ENCODE measurements at places on chromosomes 12 and 14.

- no peak for DNase-seq
These were observed 4.1 kb downstream of the SERPINA12 start for GRCh38 chr14:94505206-94505605.

GRCh38 chr12:113673458-113674238 is 202.0 kb upstream of the LHX5 start:
- no peak for DNase-seq

DNA sequence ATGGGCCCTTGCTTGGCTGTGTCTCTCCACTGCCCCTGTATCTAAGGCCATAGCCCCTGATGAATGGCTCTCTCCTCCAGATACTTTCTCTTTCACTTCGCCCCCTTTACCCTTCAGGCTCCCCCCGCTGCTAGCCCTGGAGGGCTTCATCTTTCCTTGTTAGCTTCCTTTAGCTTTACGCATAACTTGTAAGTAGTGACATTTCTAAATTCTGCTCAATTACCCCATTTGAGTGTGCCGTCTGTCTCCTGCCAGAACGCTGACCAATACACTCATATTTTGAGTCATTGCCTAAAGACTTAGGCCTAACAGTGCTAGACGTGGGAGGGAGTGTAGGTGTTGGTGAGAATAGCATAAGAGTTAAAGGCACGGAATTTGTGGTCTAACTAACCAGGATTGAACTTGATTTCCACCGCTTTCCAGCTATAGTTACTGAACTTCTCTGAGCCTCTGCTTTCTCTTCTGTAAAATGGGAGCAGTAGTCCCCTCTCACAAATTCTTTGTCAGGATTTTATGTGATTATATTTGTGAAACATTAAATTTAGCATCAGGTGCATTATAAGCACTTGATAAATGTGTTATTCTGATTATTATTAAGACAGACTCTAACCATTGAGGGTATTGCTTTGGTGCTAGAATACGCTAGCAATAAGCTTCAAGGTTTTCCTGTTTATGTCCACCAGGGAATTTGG is 129.3 kb downstream of the ZFP36L1 start:
- DNase-seq = no peak

GRCh38 chr14:24135834-24136683 is at the start of gene PSME1:
Gene PSME1 (plus strand): TSS chr14:24136194. CDS start chr14:24136263, 69 bp downstream.
- DNase-seq = peak; percentile 86

DNA sequence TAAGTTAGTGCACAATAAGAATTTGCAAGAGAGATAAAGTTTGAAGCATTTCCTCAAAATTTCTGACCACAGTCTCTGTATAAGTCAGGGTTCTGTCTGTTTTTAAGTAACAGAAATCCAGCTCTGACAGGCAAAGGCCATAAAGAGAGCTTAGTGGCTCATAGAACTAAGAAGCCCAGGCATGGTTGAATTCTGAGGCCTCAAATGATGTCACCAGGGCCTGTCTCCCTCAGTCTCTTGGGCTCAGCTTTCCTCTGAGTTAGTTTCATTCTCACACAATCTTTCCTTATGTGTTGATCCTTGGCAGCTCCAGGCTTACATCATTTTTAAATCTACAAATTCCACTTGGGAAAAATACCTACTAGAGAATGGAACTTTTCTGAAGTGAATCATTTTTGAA is 173.4 kb upstream of the ATP2B1 start:
- DNase-seq = no peak

DNA sequence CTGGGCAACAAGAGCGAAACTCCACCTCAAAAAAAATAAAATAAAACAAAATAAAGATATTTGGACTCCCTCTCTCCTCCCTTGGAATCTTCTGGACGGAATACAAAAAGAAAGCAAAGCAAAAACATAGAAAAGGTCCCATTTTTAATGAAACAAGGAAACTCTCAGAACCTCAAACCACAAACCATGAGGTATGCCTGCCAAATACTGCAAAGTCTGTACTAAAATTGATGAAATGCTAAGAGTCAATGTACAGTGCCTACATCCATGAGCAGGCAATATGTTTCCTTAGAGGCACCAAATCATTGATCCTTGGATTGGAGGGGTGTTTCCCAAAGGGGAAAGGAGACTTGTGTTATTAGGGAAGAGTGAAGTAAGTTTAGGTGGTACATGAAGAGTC is 8.2 kb upstream of the RPS6KA5 start:
- DNase-seq = no peak

DNA sequence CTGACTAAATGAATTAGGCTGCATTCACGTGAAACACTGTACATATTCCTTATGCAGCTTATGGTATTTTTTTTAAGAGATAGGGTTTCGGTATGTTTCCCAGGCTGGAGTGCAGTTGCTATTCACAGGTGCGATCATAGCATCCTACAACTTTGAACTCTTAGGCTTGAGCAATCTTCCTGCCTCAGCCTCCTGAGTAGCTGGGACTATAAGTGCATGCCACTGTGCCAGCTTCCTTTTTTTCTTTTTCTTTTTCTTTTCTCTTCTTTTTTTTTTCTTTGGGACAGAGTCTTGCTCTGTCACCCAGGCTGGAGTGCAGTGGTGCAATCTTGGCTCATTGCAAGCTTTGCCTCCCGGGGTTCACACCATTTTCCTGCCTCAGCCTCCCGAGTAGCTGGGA is 35.8 kb upstream of the SPPL3 start:
- no peak for DNase-seq

DNA sequence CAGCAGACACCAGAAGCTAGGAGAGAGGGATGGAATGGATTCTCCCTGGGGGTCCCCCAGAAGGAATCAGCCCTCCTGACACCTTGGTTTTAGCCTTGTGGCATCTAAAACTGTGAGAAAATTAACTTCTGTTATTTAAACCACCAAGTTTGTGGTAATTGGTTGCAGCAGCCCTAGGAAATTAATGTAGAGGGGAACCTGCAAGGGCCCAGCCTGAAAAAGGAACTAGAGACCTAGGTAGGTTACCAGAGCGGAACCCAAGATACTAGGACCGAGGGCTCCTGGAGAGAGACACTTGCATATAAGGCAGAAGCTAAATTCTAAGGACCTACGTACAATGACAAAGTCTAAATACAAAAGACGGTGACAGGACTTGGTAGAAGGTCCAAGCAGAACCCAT is 8.1 kb upstream of the DENND5B start:
- DNase-seq = no peak

GRCh38 chr12:94710933-94711332 is 60.6 kb upstream of the TMCC3 start:
- DNase-seq = no peak

GRCh38 chr12:93126069-93126474 is 197.0 kb upstream of the EEA1 start:
- no peak for DNase-seq

GRCh38 chr14:32109676-32110547 is 32.8 kb downstream of the ARHGAP5 start:
- no peak for DNase-seq

GRCh38 chr14:55968741-55969140 is 149.5 kb upstream of the PELI2 start:
- no peak for DNase-seq

All from activated naive CD4-positive, alpha-beta T cell (primary cell).